Activated T-helper 2 cell treated with anti-CD3 and anti-CD28 coated beads, Interferon-gamma antibody, Interleukin-2, Interleukin-4, amounts not matched to agents 10 μg/mL and 5 μg/mL and 100 μg/mL, durations not matched to agents 14 hours and 24 hours and 36 hours (primary cell): ENCODE measurements at places on chromosomes 12 and 14. TPM values are rescaled to one million over a fixed set of nuclear protein-coding genes. Genes with fewer than 3 reads are reported as not detected.

DNA sequence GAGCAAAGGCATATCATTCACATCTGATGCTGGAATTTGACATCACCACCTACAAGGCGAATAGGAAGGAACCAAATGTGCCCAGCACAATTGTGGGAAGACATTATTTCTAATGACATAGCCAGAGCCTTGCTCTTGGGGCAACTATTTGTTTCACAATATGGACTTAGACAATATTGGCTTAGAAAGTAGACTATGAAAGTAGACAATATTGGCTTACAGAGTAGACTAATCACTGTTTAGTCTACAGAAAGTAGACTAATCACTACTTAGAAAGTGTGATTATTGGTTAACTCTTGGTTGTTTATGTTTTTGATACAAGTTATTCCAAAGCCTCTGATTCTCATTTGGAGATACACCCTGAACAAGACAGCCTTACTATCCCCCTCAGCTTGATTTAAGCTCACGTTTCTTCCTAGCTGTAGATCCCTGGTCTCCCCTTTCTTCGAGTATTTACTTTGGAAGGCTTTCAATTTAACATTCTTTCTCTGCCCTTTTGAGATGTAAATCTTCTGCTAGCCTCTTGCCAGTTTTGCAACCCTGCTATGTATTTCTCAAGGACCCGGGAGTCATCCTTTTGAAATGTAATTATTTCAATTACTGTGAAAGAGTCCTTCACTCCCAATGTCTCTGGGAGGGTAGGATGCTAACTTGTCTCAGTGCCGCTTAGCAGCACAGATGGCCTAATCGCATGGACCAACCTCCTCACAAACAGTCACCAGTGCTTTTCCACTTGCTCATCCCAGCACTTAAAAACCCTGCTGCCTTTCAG lies 843.2 kb downstream of the GALC start:
- no peaks in the 10 kb centered on the region for H3K27me3 ChIP-seq
- no peaks in the 10 kb centered on the region for H3K36me3 ChIP-seq
- H3K4me1 ChIP-seq, result no peaks in the 10 kb centered on the region
- H3K4me3 ChIP-seq, result no peak overlapping the region
- DNase-seq, result no peak

DNA sequence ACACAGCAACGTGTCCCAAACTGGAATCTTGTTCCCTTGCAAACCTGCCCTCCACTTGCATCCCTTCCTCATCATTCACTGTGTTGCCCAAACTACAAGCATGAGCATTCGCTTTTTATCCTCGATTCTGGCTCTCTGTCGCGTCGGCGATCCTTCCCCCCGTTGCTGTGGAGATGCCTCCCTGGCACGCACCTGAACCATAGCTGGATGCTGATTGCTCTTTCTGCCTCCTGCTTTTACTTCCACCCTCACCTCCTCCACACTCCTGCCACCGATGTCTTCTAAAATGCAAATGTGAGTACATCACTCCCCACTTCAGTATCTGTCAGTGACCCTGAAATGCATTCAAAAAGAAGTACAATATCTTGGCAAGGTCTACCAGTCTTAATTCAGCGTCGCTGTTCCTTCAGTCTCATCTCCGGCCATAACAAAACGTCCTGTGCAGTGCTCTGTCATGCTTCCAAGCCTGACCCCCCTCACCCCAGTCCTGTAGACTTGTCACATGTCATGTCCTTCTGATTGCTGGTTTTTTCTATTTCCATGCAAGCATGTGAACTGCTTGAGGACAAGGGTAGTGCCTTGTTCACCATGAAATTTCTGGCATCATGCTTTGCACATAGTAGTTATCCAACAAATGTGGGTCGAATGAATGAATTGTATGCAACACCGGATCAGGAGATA lies 2.5 kb upstream of the PPP2R5C start:
- H3K27ac ChIP-seq, result no peak overlapping the region
- H3K4me3 ChIP-seq, result no peak overlapping the region
- DNase-seq, result no peak
- H3K36me3 ChIP-seq, result peaks cover 8% of the 10 kb centered on the region

GRCh38 chr12:48883305-48884161 lies 17.9 kb upstream of the RND1 start:
- H3K27me3 ChIP-seq, result peaks cover 42% of the 10 kb centered on the region
- no peak for DNase-seq
- H3K4me3 ChIP-seq, result no peak overlapping the region
- H3K4me1 ChIP-seq, result peaks cover 4% of the 10 kb centered on the region
- H3K36me3 ChIP-seq, result no peaks in the 10 kb centered on the region

GRCh38 chr12:28209782-28210181 lies 19.5 kb downstream of the CCDC91 start:
- H3K4me1 ChIP-seq, result no peaks in the 10 kb centered on the region
- DNase-seq, result no peak
- no peaks in the 10 kb centered on the region for H3K27me3 ChIP-seq

GRCh38 chr12:1533602-1534304 lies 60.6 kb downstream of the FBXL14 start:
- H3K4me3 ChIP-seq, result peak overlapping the region; percentile 60
- peak; percentile 54 for DNase-seq
- peak overlapping the region; percentile 23 for H3K27ac ChIP-seq
- H3K36me3 ChIP-seq, result no peaks in the 10 kb centered on the region
- H3K4me1 ChIP-seq, result peaks cover 28% of the 10 kb centered on the region
- H3K27me3 ChIP-seq, result peaks cover 60% of the 10 kb centered on the region

DNA sequence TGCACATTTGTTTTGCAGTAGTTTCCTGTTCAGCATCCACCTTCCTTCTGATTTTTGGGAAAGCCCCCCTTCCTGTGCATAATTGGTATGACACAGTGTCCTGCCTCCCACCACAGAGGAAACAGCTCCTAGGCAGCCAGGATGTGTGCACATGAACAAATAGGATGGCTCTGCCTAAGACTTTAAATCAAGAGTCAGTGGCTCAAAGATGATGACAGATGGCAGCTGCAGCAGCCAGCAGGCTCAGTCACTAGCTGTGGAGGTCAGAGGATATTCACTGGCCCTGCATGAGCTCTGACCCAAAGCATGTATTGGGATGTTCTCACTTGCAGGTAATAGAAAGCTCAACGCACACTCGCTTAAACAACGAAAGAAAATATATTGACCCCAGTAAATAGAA lies 90.3 kb downstream of the KCNK10 start:
- peaks cover 17% of the 10 kb centered on the region for H3K27me3 ChIP-seq
- no peaks in the 10 kb centered on the region for H3K36me3 ChIP-seq
- no peak for DNase-seq
- peaks cover 3% of the 10 kb centered on the region for H3K4me1 ChIP-seq
- no peak overlapping the region for H3K27ac ChIP-seq

DNA sequence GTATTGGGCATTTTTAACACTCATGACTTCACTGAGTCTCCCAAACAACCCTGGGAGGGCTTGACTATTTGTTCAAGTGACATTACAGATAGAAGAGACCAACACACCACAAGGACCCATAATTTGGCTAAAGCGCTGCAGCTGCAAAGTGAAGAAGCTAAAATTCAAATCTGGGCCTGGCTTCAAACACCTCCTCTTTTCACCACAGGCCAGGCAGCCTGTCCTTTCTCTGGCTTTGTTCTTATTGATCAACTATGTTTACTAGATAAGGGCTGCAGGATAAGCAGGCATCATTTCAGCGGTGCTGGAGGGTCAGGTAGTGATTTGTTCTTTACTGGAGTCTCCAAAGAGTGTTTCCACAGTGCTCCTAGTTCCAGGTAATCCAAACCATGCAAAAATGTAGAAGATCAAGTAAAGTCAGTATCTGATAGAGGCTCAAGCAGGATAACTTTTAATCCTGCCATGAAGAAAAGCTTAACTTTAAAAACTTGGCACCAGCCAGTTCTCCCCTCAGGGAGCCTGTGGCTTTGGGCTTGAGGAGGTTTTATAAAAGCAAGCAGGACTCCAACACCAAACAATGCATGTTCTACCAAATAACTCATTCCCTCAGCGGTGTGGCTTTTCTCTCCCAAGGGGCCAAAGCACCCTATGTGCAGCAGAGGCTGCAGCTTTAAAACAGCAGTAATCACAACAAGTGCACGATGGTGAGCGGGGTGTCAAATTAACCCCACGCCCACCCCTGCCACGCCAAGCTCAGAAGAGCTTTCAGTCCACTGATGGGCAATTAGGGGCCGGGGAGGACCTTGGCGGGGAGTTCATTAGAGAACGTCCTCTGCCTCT lies 16.8 kb downstream of the CLMN start:
- H3K36me3 ChIP-seq, result no peaks in the 10 kb centered on the region
- H3K4me1 ChIP-seq, result peaks cover 5% of the 10 kb centered on the region
- no peak for DNase-seq
- no peak overlapping the region for H3K27ac ChIP-seq

DNA sequence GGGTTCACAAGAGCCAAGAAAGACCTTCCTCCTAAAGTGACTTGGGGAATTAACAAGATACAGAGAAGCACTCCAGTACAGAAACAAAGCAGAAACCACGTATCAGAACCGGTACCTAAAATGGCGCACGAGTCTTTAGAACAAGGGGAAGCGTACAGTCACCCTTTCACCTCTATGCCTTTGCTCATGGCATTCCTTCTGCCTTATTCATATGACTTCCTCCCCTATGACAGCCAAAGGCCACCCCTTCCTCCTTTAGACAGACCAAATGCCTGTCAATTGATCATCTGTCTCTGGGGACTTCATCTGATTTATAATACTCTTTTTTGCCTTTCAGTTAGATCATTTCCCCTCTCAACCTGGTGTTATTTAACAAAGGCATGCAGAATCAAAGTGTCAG lies 89.5 kb upstream of the OSBPL8 start:
- no peak for DNase-seq
- no peak overlapping the region for H3K27ac ChIP-seq
- H3K4me3 ChIP-seq, result no peak overlapping the region
- peaks cover 7% of the 10 kb centered on the region for H3K27me3 ChIP-seq
- no peaks in the 10 kb centered on the region for H3K4me1 ChIP-seq

DNA sequence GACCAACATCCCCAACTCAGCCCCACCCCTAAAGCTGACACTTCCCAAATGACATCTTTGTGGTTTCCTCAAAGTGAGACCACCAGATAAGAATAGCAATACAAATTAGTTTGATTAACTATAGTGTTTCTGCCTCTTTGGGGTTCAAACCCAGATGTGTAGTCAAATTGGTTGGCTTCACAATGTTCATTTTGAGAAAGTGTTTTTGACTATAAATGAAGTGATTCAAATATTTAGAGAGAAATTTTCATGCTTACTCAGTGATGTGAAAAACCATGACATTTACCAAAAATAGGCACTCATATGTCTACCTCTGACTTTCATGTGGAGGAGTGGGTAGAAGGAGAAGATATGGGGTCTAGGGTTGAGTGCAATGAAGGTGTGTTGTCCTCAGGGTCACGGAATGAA lies 218.4 kb downstream of the BCAT1 start:
- H3K27me3 ChIP-seq, result no peaks in the 10 kb centered on the region
- peak overlapping the region; percentile 46 for H3K27ac ChIP-seq
- no peak for DNase-seq

GRCh38 chr14:49930720-49931119 lies 37.8 kb downstream of the ARF6 start:
- H3K27me3 ChIP-seq, result no peaks in the 10 kb centered on the region
- peaks cover 8% of the 10 kb centered on the region for H3K4me1 ChIP-seq
- H3K4me3 ChIP-seq, result no peak overlapping the region
- H3K27ac ChIP-seq, result no peak overlapping the region

DNA sequence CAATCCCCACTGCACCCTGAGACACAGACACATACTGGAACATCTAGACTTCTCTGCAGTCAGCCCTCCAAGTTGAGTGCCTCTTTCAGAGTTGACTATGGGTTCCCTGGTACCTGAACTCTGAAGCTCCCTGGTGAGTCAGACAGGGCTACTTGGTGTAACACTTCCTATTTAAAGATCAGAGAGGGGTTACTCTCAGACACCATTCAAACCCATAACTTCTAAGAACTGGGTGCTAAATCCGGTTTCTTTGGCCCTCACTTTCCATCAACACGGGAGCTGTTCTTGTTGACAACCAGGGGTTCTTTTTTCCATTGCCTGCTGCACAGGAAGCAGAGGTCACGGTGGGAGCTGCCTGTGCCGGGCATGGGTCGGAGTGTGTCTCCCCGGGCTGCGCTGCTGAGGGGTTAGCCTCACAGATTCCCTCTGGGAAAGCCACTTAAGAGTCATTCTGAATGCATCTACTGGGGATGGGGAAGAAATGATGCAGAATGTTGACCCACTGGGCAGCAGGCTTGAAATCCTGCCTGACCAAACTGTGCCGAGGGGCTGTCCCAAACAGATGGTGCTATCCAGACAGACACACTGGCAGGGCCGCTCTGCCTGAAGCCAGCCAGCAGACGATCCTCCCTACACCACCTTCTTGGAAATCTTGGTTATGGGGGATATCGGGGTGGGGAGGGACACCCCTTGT lies 74.1 kb downstream of the PITPNM2 start:
- no peaks in the 10 kb centered on the region for H3K27me3 ChIP-seq
- peak overlapping the region; percentile 83 for H3K4me3 ChIP-seq
- H3K36me3 ChIP-seq, result no peaks in the 10 kb centered on the region

GRCh38 chr12:26028953-26029735 lies 70.7 kb downstream of the RASSF8 start:
- no peak for DNase-seq
- no peaks in the 10 kb centered on the region for H3K4me1 ChIP-seq
- no peaks in the 10 kb centered on the region for H3K36me3 ChIP-seq
- H3K27me3 ChIP-seq, result peaks cover 17% of the 10 kb centered on the region
- no peak overlapping the region for H3K4me3 ChIP-seq
- H3K27ac ChIP-seq, result no peak overlapping the region

- H3K36me3 ChIP-seq, result no peaks in the 10 kb centered on the region
- no peak overlapping the region for H3K4me3 ChIP-seq
- H3K4me1 ChIP-seq, result no peaks in the 10 kb centered on the region
- H3K27me3 ChIP-seq, result no peaks in the 10 kb centered on the region
- DNase-seq, result no peak
These were observed 1.0 kb downstream of the SERPINA5 start for GRCh38 chr14:94582199-94582750.

GRCh38 chr12:22978962-22979361 lies 354.0 kb downstream of the ETNK1 start:
- DNase-seq, result no peak
- H3K4me1 ChIP-seq, result no peaks in the 10 kb centered on the region
- H3K27me3 ChIP-seq, result no peaks in the 10 kb centered on the region
- H3K36me3 ChIP-seq, result no peaks in the 10 kb centered on the region

- no peak overlapping the region for H3K4me3 ChIP-seq
- DNase-seq, result no peak
- no peak overlapping the region for H3K27ac ChIP-seq
- peaks cover 40% of the 10 kb centered on the region for H3K27me3 ChIP-seq
- H3K36me3 ChIP-seq, result no peaks in the 10 kb centered on the region
- peaks cover 11% of the 10 kb centered on the region for H3K4me1 ChIP-seq
These were observed 41.0 kb upstream of the NCOR2 start for GRCh38 chr12:124608450-124608870.

GRCh38 chr12:991350-992333 lies 619 bp downstream of the ERC1 start:
- H3K36me3 ChIP-seq, result no peaks in the 10 kb centered on the region
- no peaks in the 10 kb centered on the region for H3K27me3 ChIP-seq
- peak overlapping the region; percentile 93 for H3K27ac ChIP-seq
- DNase-seq, result no peak
- peaks cover 35% of the 10 kb centered on the region for H3K4me1 ChIP-seq

- H3K36me3 ChIP-seq, result no peaks in the 10 kb centered on the region
- H3K27me3 ChIP-seq, result no peaks in the 10 kb centered on the region
- no peak overlapping the region for H3K4me3 ChIP-seq
- DNase-seq, result no peak
These were observed 118.7 kb upstream of the PTPRQ start for GRCh38 chr12:80325167-80325959.

KLRB1 gene
- 0.32 TPM in 1 of 2 replicates, not detected in the other for total RNA-seq

RD3L gene
- not detected in 2 replicates for total RNA-seq

PAX9 gene
- not detected in 2 replicates for total RNA-seq

AGAP2 gene
- 28.9 and 29.0 TPM in 2 replicates for total RNA-seq

PIK3C2G gene
- total RNA-seq, result not detected in 2 replicates

OTX2 gene
- not detected in 2 replicates for total RNA-seq

KRT82 gene
- not detected in 2 replicates for total RNA-seq

ADAMTS20 gene
- total RNA-seq, result not detected in 2 replicates

BAG5 gene
- 28.2 and 29.2 TPM in 2 replicates for total RNA-seq

RPS6KL1 gene
- 10.8 and 12.0 TPM in 2 replicates for total RNA-seq

GPR162 gene
- total RNA-seq, result 0.11 and 0.30 TPM in 2 replicates

ZNF268 gene
- 12.7 and 17.2 TPM in 2 replicates for total RNA-seq

ETFRF1 gene
- total RNA-seq, result 7.6 and 9.8 TPM in 2 replicates

KRT81 gene
- total RNA-seq, result not detected in 2 replicates
